Left cardiac atrium (tissue), 4 donors: ENCODE measurements at places on chromosomes 16 and 17. TPM values are rescaled to one million over a fixed set of nuclear protein-coding genes. Genes with fewer than 3 reads are reported as not detected.
A peak's percentile ranks its signal among the peaks of the same experiment; 100 is the strongest.

- no peak for DNase-seq
Observed at GRCh38 chr17:57269052-57269451, 12.7 kb downstream of the MSI2 start.

Gene CHST6
- total RNA-seq = 4.4 TPM

- DNase-seq = no peak
Observed at GRCh38 chr16:74577882-74578366, 29.0 kb downstream of the GLG1 start.

DNA sequence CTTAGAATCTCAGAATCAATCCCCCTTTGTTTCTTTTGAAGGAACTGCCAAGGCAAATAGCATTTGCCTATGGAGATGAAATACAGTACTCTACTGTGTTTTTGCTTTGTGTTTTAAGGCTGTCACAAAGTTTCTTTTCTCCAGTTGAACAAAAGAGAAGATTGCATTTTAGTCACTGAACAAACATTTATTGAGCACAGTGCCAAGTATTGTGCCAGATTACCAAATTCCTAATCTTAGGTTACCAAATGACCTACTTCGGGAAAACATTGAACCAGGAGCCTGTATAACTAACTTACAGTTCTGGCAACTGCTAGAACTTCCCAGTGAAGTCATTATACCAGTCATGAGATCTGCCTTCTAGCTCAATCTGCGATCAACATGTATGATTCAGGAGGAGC is 3.0 kb upstream of the UBB start:
- DNase-seq = no peak

DNA sequence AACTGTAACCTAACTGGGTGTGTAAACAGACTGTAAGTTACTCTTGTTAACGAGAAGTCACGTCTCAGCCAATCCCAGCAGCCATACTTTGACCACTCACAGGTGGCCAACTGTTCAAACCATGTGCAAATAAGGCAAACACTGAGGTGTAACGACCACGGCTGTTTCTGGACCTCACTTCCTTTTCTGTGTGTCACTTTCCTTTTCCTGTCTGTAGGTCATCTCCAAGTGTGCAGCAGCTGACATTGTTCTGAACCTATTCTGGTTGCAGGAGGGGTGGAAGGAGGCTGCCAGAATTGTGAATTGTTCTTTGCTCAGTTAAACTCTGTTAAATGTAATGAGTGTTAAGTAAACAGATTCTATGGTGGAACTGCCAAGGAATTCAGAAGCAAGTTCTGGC is 627.4 kb downstream of the KCNJ2 start:
- DNase-seq = no peak

DNA sequence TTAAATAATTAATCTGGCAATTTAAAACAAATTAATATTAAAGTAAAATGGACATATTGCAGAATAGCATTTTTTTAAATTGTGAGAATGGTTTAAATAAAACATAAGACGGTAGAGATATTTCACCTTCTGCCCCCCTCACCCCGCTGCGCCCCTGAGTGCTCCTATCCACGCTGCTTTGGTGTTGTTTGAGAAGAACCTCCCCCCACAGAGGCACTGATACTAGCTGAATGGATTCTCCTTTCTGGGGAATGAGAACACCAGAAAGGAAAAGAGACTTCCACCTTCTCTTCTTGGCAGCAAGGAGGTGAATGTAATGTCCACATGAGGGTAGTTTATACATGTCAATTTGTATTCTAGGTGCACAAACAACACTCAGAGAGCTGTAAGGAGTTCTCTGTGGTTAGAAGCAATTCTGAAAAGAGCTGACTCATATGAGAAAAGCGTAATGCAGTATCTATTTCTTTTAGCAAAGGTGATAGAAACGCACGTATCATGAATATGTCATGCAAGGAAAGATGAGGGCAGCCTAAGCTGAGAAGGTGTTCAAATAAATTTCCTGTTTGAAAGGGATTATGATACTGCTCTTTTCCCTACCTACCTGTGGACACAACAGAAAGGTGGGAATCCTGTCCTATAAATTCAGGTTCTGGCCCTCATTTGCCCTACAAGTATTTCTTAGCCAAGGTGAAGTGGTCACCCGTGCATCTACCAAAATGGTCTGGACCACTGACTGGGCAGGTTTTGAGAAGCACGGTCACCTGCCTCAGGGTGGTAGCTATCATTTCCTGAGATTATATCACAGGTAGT is 126.9 kb downstream of the PARN start:
- DNase-seq = no peak

- peak; percentile 68 for DNase-seq
Observed at GRCh38 chr17:50198026-50198669, 3.3 kb downstream of the COL1A1 start.
